ENCODE measurements at places on chromosomes 2 and 18.

DNA sequence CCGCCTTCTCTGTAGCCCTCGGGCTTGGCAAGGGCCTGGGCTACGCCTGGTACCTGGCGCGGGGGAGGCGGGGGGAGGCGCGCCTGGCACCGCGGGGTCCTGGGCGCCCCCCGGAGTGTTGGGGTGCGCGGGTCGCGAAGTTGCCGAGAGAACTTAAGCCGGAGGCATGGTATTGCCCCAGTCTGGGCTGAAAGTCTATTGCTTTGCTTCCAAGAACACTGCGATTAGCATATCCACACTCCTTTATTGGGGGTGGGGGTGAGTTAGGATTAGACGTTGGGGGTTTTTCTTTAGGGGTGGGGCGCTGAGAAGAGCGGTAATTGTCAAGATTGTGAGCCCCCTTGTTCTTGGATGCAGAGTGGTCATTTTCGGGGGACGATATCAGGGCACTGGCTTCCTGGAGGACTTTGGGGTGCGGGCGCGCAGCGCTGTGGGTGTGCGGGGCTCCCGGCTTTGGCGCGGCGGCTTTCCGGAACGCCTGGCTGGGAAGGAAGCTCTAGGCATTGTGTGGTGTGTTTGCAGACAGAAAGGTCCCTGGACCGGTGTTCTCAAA is 798 bp downstream of the TANC1 start:
- peaks cover 49% of the 10 kb centered on the region for H3K4me1 ChIP-seq
- H3K4me3 ChIP-seq: peak overlapping the region; percentile 87
- H3K36me3 ChIP-seq: peaks cover 7% of the 10 kb centered on the region
- no peak for DNase-seq
- H3K27me3 ChIP-seq: no peaks in the 10 kb centered on the region

DNA sequence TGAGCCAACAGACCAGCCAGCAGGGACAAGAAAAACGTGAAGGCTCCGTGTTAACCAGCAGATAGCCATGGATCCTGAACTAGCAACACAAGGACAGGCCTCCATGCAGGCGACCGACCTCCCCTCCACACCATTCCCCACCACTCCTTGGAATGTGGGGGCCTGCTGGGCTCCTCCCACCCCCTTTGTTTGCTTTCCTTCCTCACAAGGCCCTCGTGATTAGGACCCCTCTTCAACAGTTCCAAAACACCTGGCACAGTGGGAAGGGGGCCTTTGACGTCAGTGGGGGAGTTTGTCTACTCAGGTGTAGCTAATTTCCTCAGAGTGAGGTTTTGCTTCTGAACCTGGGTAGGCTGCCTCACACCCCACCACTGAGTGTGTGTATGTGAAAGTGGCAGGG is 37.8 kb downstream of the SLC14A2 start:
- peak overlapping the region; percentile 62 for H3K27ac ChIP-seq
- no peaks in the 10 kb centered on the region for H3K27me3 ChIP-seq
- no peaks in the 10 kb centered on the region for H3K36me3 ChIP-seq
- no peak for DNase-seq

DNA sequence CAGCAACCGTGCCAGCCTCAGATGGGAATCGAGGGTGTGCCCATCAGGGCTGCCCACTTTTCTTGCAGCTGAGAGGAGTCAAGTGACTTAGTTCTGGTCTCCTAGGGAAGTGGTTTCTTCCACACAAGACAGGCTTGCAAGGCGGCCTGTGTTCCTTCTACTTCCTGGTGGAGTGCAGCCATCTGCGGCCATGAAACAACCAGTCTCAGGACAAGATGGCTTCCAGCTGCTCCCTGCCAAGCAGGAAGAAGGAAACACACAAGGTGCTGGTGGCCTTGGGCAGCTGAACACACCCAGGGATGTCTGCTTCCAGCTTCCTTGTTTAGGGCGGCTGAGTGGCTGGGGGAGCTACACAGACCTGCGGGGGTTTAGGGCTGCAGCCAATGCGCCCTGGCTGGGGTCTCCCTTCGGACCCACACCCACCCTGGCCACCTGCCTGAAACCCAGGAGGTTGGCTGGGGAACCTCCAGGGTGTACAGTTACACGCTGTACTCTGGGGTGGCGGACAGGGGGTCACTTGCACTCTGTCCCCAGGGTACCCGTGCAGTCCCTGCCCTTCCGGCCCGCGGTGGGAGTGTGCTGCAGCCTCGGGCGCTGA is 34.7 kb downstream of the PTPN18 start:
- DNase-seq: no peak
- H3K4me1 ChIP-seq: no peaks in the 10 kb centered on the region
- no peak overlapping the region for H3K27ac ChIP-seq

- H3K27me3 ChIP-seq: no peaks in the 10 kb centered on the region
- DNase-seq: peak; percentile 52
- no peak overlapping the region for H3K27ac ChIP-seq
- H3K4me1 ChIP-seq: no peaks in the 10 kb centered on the region
- H3K36me3 ChIP-seq: no peaks in the 10 kb centered on the region
Measured at GRCh38 chr2:148201075-148202004, 180.4 kb downstream of the MBD5 start.

- peaks cover 42% of the 10 kb centered on the region for H3K4me1 ChIP-seq
- DNase-seq: no peak
- H3K27me3 ChIP-seq: no peaks in the 10 kb centered on the region
- H3K36me3 ChIP-seq: peaks cover 21% of the 10 kb centered on the region
Measured at GRCh38 chr2:36404318-36404717, 48.7 kb downstream of the CRIM1 start.

DNA sequence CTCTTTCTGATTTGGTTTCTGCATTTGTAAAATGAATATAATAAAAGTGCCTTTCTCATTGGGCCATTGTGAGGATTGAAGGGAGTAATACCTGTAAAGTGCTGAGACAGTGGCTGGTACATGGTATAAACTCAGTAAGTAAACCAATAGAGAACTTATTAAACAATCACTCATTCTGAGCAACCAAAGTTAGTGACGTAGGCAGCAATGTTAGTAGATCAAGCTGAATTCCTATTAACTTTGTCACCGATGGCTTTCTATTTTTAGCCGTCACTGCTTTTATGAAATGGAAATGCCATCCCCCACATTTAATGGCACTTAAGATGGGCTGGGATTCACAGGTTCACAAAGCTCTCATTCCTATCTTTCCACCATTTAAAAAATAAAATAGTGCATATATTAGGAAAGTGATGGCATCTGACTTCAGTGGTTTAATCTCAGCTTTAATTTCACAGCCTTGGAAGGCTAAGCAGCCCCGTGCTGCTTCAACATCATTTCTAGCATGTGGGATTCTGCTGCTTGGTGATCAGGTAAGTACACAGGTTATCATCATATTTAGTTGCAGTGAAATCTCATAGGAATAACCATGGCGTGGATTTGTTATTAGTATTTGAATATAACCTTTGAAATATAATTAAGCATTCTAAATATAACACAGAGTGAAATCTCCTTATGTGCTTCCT is 17.6 kb upstream of the PPP4R1 start:
- H3K27me3 ChIP-seq: no peaks in the 10 kb centered on the region
- H3K36me3 ChIP-seq: no peaks in the 10 kb centered on the region
- peak overlapping the region; percentile 62 for H3K27ac ChIP-seq

DNA sequence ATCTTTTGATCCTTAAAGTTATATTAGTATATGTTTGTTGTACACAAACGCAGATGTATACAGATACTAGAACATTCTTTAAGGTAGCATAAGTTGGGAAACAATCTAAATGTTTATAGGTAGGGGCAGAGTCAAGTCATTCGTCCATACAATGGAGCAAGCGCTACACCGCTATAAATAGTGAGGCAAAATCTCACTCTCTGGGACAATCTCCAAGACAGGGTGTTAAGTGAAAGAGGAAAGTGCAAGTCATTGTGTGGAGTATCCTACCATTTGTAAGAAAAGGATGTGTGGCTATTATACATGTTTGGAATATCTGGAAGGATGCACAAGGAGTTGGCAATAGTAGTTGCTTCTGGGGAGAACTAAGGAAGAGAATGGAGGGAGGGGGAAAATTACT is 16.2 kb upstream of the FHL2 start:
- peaks cover 12% of the 10 kb centered on the region for H3K4me1 ChIP-seq
- H3K4me3 ChIP-seq: no peak overlapping the region
- no peaks in the 10 kb centered on the region for H3K27me3 ChIP-seq
- H3K27ac ChIP-seq: no peak overlapping the region
- no peaks in the 10 kb centered on the region for H3K36me3 ChIP-seq
- no peak for DNase-seq

DNA sequence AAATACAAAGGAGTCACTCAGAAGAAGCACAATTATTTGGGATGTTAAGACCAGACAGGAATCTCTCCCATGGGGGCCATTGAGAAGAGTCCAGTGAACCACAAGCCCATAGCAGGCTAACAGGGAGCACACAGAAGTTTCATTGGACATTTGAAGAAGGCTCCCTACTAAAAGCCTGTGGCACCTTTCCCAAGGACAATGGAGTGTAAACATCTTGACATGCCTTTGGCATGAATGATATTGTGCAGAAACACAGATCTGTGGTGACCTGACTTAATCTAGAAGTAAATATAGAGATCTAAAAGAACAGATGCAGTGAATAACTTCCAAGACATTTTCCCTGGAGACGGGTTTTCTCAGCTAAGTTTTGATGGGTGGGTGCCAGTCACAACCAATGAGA is 221.5 kb downstream of the EPHA4 start:
- H3K27me3 ChIP-seq: no peaks in the 10 kb centered on the region
- H3K36me3 ChIP-seq: no peaks in the 10 kb centered on the region
- no peak for DNase-seq
- H3K4me1 ChIP-seq: no peaks in the 10 kb centered on the region

GRCh38 chr2:119483395-119483753 is 40.9 kb downstream of the SCTR start:
- DNase-seq: no peak
- no peak overlapping the region for H3K27ac ChIP-seq
- no peaks in the 10 kb centered on the region for H3K36me3 ChIP-seq
- no peak overlapping the region for H3K4me3 ChIP-seq
- no peaks in the 10 kb centered on the region for H3K27me3 ChIP-seq

All from RWPE2 (cell line).